ELR (cell line): ENCODE measurements at places on chromosomes 4 and X.

GRCh38 chr4:184099000-184099399 lies 118.7 kb downstream of the ENPP6 start:
- DNase-seq, result no peak

GRCh38 chr4:88169298-88169697 lies 10.9 kb upstream of the ABCG2 start:
- DNase-seq, result no peak

GRCh38 chrX:8089141-8089540 lies 81.9 kb downstream of the VCX2 start:
- no peak for DNase-seq

GRCh38 chrX:47662144-47662657 lies 3.2 kb upstream of the UXT start:
- peak; percentile 93 for DNase-seq

- DNase-seq, result no peak
Measured at GRCh38 chr4:79574741-79575451, 166.9 kb upstream of the GK2 start.

DNA sequence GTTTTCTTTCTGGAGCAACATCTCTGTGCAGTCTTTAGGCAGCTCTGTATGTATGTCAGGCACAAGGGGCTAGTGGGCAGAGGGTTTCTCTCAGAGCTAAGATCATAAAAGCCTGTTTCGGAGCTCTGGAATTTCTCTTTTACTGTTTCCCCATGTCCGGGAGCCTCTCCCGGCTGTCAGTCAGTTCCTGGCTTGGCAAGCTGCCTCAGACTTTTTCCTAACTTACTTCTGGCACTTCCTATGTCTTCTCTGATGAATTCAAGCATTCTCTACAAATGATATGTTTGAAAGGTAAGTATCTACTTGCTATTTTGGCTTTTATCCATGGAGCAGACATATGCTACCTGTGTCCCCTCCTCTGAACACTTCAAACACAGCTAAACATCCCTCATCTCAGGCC lies 129.3 kb upstream of the PGRMC2 start:
- no peak for DNase-seq

GRCh38 chrX:123807835-123808416 lies 51.9 kb upstream of the XIAP start:
- peak; percentile 6 for DNase-seq

DNA sequence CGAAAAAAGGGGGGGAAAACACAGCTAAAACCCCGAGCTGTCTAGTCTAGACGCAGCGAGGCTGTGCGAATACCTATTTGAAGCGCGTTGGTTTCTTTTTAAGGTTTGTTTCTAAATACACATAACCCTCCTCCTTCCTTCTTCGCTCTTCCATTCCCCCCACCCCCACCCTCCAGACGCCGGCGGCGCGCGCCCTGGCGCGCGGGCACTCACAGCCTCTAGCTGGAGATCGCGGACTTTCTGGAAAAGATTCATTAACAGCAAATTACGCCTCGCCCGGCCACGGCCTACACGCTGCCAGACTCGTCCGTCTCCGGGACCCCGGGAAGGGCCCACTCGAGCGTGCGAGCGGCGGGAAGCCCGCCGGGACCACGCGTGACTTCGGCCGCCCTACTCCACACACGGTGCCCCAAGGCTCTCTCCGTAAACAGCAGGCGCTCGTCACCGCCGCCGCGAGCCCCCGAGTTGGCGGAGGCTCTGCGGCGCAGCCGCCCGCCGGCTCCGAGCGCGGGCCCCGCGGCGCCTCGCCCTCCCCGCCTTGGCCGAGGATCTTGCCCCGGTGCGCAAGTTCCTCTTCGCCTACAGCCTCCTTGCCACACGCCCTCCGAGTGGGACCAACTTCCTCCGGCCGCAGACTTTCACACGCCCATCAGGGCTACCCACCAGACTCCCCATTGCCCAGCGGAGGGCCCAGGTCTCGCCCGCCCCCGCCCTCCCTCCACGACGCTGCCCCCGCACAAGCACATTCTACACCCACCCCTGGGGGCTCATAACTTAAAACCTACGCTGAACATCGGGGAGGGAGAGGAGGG lies 2.0 kb downstream of the BCOR start:
- DNase-seq, result peak; percentile 46

GRCh38 chr4:185398618-185399017 lies 2.0 kb downstream of the ANKRD37 start:
- DNase-seq, result no peak

- no peak for DNase-seq
Measured at GRCh38 chr4:166602068-166602467, 632.2 kb downstream of the SPOCK3 start.

- peak; percentile 54 for DNase-seq
Measured at GRCh38 chrX:20224814-20225487, 41.8 kb downstream of the RPS6KA3 start.

- DNase-seq, result no peak
Measured at GRCh38 chrX:133928365-133928764, 57.0 kb downstream of the GPC3 start.

GRCh38 chrX:17769701-17770269 lies 32.5 kb downstream of the SCML1 start:
- no peak for DNase-seq

GRCh38 chrX:17520016-17520615 lies 145.1 kb downstream of the NHS start:
- no peak for DNase-seq

DNA sequence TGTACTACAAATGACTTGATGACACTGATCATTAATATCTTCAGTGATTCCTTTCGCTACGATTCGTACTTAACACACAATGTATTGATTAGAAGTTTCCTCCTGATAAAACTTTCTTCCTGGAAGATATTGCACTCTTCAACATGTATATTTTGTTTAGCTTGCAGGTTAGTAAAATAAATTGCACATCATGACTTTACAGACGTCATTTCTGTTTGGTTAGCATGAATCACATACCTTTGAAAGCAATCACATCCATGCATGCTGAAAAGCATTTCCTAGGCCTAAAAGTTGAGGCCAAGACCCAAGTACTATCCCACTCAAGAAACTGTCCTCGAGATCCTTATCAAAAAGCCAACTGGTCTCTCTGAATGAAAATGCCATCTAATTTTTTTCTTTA lies 1841.0 kb upstream of the PCDH7 start:
- DNase-seq, result peak; percentile 22

DNA sequence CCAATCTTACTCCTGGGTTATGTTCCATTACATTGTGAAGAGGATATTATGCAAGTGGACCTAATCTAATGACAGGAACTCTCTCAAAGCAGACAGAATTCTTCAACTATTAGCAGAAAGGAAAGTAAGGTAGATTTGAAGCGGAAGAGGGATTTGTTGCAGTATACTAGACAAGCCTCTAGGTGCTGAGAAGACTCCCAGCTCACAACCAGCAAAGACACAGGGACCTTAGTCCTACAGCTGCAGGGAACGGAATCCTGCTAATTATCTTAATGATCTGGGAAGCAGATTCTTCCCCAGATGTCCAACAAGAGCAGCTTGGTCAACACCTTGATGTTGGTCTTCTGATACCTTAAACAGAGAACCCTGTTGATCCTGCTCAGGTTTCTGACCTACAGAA lies 73.6 kb downstream of the STK32B start:
- no peak for DNase-seq

DNA sequence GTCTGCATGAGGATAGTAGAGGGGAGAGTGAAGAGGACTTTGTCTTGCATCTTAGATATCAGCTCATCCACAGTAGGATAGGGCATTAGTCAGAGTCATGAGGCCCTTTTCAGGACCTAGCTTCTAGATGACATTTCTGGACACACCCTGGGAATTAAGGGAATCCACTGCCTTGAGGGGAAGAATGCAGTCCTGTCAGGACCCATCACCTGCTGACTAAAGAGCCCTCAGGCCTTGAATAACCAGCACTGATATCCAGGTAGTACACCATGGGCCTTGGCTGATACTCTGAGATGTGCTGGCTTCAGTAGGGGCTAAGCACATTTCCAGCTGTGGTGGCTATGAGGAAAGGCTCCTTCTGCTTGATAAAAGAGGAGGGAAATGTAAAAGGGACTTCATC lies 134.4 kb downstream of the EDA2R start:
- DNase-seq, result no peak

- DNase-seq, result no peak
Measured at GRCh38 chr4:108628411-108628810, 8.0 kb downstream of the RPL34 start.
